ENCODE measurements at places on chromosomes 12 and 14. TPM values are rescaled to one million over a fixed set of nuclear protein-coding genes. Genes with fewer than 3 reads are reported as not detected.

The SNRNP35 gene
- total RNA-seq = 9.9 TPM

The CD163 gene
- not detected for total RNA-seq

The C1R gene
- 112 TPM for total RNA-seq

The DCAF5 gene
- total RNA-seq = 26.1 TPM

The GALNT16 gene
- 0.20 TPM for total RNA-seq

The TSPAN19 gene
- not detected for total RNA-seq

The ANO2 gene
- total RNA-seq = 0.86 TPM

The CCDC38 gene
- not detected for total RNA-seq

The FAM181A gene
- total RNA-seq = not detected

The TAS2R42 gene
- total RNA-seq = not detected

The TM9SF1 gene
- total RNA-seq = 141 TPM

The RILPL2 gene
- total RNA-seq = 5.3 TPM

The GYS2 gene
- total RNA-seq = not detected
